Ascending aorta (tissue), 2 donors: ENCODE measurements at places on chromosomes 5 and 9.
A peak's percentile ranks its signal among the peaks of the same experiment; 100 is the strongest.

GRCh38 chr5:71601222-71602026 is 14.3 kb downstream of the MCCC2 start:
- peak; percentile 80 for DNase-seq
- no peaks in the 10 kb centered on the region for H3K27me3 ChIP-seq
- H3K27ac ChIP-seq = peak overlapping the region; percentile 73
- no peak overlapping the region for H3K4me3 ChIP-seq
- no peaks in the 10 kb centered on the region for H3K4me1 ChIP-seq
- H3K36me3 ChIP-seq = peaks cover 43% of the 10 kb centered on the region

DNA sequence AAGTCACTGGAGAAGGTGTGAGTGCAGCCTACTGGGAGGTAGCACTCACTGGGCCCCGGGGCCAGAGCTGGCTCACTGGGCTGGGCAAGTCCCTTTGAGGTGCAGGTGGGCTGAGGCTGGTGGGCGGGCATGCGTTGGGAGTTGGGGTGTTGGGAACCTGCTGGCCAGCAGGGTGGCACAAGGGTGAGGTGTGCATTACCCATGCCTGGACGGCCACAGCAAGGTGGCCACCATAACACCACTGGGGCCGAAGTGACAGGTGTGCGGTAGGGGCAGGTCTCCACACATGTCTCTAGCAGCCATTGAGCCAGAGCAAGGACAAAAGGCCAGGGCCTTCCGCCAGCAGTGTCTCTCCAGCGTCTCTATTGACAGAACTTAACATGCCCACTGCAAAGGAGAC is 22.6 kb downstream of the PRRT1B start:
- no peaks in the 10 kb centered on the region for H3K4me1 ChIP-seq
- H3K27ac ChIP-seq = no peak overlapping the region

- no peaks in the 10 kb centered on the region for H3K27me3 ChIP-seq
- DNase-seq = no peak
- H3K4me3 ChIP-seq = no peak overlapping the region
Measured at GRCh38 chr9:87433853-87434252, 63.8 kb upstream of the DAPK1 start.

- H3K27ac ChIP-seq = no peak overlapping the region
- DNase-seq = no peak
- H3K27me3 ChIP-seq = no peaks in the 10 kb centered on the region
- H3K36me3 ChIP-seq = no peaks in the 10 kb centered on the region
- no peak overlapping the region for H3K4me3 ChIP-seq
Measured at GRCh38 chr5:165425594-165425993, 1920.2 kb downstream of the MAT2B start.

DNA sequence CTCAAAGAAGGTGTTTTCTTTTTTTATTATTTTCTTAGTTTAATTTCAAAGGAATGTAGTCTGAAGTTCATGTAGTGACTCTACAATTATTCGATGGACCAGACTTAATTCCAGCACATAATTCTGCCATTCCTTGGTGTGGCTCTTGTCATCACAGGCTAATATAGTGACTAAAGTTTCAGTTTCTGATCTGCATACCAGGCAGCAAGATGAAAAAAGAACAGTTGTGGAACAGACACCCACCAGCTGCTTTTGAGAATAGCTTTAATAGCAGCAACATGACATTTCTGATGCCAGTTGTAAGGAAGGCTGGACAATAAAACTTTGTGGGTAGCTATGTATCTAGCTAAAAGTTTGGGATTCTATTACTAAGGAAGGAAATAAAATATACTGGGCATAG is 676.3 kb upstream of the GRAMD2B start:
- H3K4me3 ChIP-seq = no peak overlapping the region
- H3K27me3 ChIP-seq = no peaks in the 10 kb centered on the region
- no peak overlapping the region for H3K27ac ChIP-seq
- no peak for DNase-seq

DNA sequence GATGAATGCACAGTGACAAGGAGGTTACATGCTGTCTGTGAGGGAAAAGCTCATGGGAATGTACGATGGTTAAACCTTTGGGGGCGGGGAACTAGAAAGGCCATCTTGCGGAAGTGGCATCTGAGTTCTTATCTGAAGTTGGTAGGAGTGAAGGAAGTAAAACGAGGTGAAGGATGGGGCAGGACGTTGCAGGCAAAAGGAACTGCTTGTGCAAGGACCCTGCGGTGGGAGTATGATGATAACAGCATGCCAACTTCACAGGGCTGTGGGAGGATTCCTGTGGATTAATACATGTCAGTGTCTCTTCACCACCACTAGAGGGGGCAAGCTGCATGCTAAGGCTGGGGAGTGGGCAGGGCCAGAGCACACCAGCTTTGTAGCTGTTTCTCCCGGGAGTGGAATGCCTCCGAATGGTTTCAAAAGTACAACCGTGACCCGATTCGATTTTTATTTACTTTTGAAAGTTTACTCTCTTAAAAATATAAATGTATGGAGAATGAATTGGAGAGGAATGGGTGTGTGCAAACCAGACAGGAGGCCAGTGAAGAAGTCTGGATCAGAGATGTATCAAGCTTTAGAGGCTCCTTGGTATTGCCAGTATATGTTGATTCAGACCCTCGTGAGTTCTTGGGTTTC is 62.5 kb downstream of the CYFIP2 start:
- H3K27me3 ChIP-seq = no peaks in the 10 kb centered on the region
- H3K4me1 ChIP-seq = no peaks in the 10 kb centered on the region
- H3K36me3 ChIP-seq = peaks cover 28% of the 10 kb centered on the region
- no peak overlapping the region for H3K27ac ChIP-seq

GRCh38 chr9:27712806-27713205 is 139.5 kb upstream of the C9orf72 start:
- H3K4me1 ChIP-seq = no peaks in the 10 kb centered on the region
- DNase-seq = no peak
- no peaks in the 10 kb centered on the region for H3K36me3 ChIP-seq
- H3K27ac ChIP-seq = no peak overlapping the region

DNA sequence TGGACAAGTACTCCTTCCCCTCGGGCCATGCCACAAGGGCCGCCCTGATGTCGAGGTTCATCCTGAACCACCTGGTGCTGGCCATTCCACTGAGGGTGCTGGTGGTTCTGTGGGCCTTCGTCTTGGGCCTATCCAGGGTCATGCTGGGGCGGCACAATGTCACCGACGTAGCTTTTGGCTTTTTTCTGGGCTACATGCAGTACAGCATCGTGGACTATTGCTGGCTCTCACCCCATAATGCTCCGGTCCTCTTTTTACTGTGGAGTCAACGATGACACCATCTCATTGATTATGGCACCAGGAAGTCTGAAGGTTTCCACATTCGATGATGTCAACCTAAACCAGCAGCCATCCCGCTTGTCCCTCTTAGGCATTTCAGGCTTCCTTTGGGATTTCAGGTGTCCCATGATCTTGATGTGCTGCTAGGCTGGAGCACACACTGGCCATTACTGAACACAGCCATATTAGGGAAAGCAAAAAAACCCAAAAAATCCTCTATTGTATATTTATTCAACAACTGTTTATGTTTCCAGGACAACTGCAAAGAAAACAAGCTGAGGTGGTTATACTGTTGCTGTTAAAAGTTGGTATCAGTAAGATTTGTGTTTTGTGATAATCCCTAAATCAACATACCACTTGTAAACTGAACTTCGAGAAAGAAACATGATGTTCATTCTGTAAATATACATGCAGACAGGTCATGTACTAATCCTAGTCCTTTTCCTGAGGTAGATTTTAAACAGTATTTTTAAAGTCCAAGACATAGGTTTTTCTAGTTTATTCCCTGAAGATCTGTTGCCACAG is 1.1 kb downstream of the PLPP6 start:
- peak overlapping the region; percentile 87 for H3K27ac ChIP-seq
- H3K36me3 ChIP-seq = no peaks in the 10 kb centered on the region
- DNase-seq = no peak
- no peaks in the 10 kb centered on the region for H3K27me3 ChIP-seq

- H3K4me3 ChIP-seq = no peak overlapping the region
- H3K27ac ChIP-seq = no peak overlapping the region
- no peak for DNase-seq
Measured at GRCh38 chr9:97845130-97845529, 7.9 kb upstream of the FOXE1 start.

- H3K27ac ChIP-seq = peak overlapping the region; percentile 91
- H3K27me3 ChIP-seq = no peaks in the 10 kb centered on the region
- no peaks in the 10 kb centered on the region for H3K36me3 ChIP-seq
- H3K4me3 ChIP-seq = peak overlapping the region; percentile 11
- DNase-seq = no peak
Measured at GRCh38 chr9:70590315-70590677, 175.8 kb upstream of the KLF9 start.

GRCh38 chr5:73290242-73290641 is 117.2 kb downstream of the TMEM174 start:
- H3K36me3 ChIP-seq = no peaks in the 10 kb centered on the region
- no peak for DNase-seq
- no peak overlapping the region for H3K4me3 ChIP-seq
- H3K27ac ChIP-seq = no peak overlapping the region
- no peaks in the 10 kb centered on the region for H3K4me1 ChIP-seq

DNA sequence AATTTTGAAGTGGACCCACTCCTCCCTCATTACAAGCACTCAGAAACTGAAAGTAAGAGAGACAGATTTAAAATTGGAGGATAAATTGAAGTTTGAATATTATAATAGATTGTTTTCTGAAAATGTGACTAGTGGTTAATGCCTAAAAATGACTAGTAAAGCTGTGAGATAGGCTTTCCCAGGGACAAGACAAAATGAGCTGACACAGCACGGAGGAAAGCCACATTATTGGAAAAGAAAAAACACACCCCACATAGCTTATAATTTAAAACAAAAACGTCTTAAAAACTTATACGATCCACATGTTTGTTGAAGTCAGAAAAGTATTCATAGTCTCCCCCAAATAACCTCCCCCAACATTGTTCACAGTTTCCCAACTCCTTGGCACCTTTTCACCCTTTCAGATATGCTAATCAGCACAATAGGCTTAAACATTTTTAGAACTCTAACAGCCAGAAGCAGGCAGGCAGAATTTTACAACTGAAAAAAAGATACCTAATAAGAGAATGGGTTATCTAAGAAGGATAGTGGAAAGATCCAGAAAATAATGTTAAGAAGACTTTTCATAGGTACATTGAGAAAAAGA is 6.1 kb downstream of the C7 start:
- no peak overlapping the region for H3K4me3 ChIP-seq
- no peak for DNase-seq
- H3K27ac ChIP-seq = no peak overlapping the region
- no peaks in the 10 kb centered on the region for H3K27me3 ChIP-seq

DNA sequence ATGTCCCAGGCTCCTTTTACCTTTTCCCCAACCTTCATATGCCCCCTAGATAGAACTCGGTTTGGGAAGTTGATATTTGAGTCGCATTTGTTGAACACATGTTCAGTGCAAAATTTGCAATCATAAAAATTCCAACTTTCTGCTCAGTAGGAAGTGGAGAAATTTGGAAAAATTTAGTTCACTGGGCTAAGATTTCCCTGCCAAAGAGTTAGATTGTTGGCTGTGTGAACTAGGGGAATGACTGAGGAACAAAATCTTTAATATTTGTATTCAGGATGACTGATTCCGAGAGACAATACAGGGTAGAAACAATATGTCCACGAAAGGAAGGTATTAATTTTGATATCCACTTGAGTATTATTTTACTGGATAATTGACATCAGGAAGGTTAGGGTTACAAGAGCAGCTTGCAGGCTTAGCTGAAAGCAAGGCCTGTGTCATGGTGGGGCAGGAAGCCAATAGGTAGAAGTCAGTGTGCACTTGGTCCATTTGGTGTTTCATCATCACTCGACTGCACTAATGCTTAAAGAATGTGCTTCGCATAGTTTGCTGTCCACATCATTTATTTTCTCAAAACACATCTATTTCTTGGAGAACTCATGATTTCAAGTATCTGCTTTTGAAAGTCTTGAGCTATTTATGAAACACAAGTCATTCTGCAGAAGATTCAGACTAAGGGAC is 59.4 kb upstream of the GNA14 start:
- no peaks in the 10 kb centered on the region for H3K36me3 ChIP-seq
- H3K27ac ChIP-seq = peak overlapping the region; percentile 54
- no peak for DNase-seq
- no peaks in the 10 kb centered on the region for H3K27me3 ChIP-seq

DNA sequence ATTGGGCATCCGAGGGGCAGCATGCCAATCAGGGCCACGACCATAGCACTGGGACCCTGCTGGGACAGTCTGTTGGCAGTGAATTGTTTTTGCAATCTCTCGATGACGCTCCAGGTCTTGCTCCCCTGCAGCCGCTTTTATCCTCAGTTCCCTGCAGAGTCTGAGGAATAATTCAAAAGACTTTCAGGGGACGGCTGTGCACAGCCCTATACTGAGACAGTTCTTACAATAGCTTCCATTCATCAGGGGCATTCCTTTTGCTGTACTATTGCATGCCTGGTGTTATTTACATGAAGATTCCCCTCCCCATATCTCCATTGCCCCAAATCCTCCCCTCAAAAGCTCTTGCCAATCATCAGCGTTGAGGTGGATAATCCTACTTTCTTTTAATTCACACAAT is 163.3 kb upstream of the WWC1 start:
- DNase-seq = no peak
- H3K4me1 ChIP-seq = no peaks in the 10 kb centered on the region
- no peaks in the 10 kb centered on the region for H3K36me3 ChIP-seq
- no peak overlapping the region for H3K27ac ChIP-seq
- H3K4me3 ChIP-seq = no peak overlapping the region

GRCh38 chr9:1960342-1961042 is 54.7 kb upstream of the SMARCA2 start:
- H3K36me3 ChIP-seq = no peaks in the 10 kb centered on the region
- no peaks in the 10 kb centered on the region for H3K27me3 ChIP-seq
- no peaks in the 10 kb centered on the region for H3K4me1 ChIP-seq
- DNase-seq = no peak
- H3K4me3 ChIP-seq = no peak overlapping the region

GRCh38 chr5:147688656-147689356 is 93.7 kb downstream of the JAKMIP2 start:
- no peak overlapping the region for H3K27ac ChIP-seq
- no peak for DNase-seq
- no peaks in the 10 kb centered on the region for H3K4me1 ChIP-seq
- no peaks in the 10 kb centered on the region for H3K36me3 ChIP-seq
- no peaks in the 10 kb centered on the region for H3K27me3 ChIP-seq

DNA sequence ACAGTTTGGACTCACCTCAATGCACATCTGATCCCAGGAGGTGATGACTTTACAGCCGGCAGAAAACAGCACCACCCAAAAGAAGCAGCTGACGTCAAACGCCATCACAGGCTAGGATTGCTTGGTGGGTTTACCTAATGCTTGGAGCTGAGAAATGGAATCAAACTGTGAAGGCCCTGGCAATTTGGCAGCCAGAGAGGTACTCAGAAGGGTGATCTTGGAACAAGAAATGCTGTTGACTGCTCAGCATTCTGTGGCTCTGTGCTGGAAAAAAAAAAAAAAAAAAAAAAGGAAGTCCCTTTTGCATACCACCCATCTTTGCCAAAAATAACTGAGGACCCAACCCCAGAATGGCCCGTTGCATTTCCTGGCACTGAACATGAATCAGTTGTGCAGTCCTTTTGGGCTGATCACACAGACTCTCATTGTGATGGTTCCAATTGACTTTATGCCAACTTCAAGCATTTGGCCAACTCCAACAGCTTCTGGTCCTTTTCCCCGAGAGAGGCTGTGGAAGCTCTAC is at the start of gene CD180:
Gene CD180, minus strand, starts transcription at position 263 of the 523 bp plus-strand sequence. Its CDS starts 158 bp downstream, at position 105.
- no peak for DNase-seq
- no peak within 1 kb of the TSS for H3K4me3 ChIP-seq
- H3K4me1 ChIP-seq = no peaks in the 10 kb centered on the region
- H3K27ac ChIP-seq = no peak within 1 kb of the TSS
- no peaks in the 10 kb centered on the region for H3K36me3 ChIP-seq

- no peaks in the 10 kb centered on the region for H3K27me3 ChIP-seq
- H3K4me3 ChIP-seq = no peak overlapping the region
- peaks cover 4% of the 10 kb centered on the region for H3K4me1 ChIP-seq
- H3K36me3 ChIP-seq = no peaks in the 10 kb centered on the region
- no peak for DNase-seq
Measured at GRCh38 chr9:130299785-130300615, 34.4 kb downstream of the HMCN2 start.

- peak overlapping the region; percentile 77 for H3K4me3 ChIP-seq
- no peaks in the 10 kb centered on the region for H3K36me3 ChIP-seq
- H3K27ac ChIP-seq = peak overlapping the region; percentile 35
Measured at GRCh38 chr5:141877356-141878185, 639 bp downstream of the PCDH1 start.
